RPMI8226 (cell line): ENCODE measurements at places on chromosomes 4 and X.

DNA sequence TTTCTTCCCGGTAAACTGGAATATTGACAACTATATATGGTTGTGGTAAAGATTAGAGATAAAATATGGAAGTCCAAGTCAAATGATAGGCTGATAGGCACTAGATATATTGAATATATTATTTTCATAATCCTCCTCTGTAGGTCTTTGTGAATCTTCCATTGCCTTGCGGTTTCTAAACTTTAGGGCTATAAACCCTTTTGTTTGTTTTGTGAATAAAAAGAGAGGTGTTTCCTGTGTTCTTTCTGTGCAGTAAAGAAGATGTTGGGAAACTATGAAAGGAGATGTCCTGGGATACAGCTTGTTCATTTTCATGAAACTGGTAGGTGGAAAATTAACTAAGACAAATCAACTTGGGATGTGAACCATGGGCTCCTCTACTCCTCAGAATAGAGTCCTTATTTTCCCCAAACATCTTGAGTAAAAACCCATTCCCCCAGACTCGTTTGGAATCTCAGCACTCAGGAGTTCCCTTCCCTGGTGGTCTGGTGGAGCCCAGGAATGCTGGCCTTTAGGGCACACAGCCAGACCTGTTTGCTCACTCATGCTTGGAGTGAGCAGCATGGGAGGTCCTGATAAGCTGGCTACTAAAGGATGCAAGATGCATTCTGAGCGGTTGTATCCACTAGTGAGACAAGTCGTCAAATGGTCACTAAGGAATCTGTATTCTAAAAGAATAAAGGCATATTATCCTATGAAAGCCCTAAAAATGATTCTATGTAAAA is 22.2 kb downstream of the PRDM8 start:
- DNase-seq = no peak

DNA sequence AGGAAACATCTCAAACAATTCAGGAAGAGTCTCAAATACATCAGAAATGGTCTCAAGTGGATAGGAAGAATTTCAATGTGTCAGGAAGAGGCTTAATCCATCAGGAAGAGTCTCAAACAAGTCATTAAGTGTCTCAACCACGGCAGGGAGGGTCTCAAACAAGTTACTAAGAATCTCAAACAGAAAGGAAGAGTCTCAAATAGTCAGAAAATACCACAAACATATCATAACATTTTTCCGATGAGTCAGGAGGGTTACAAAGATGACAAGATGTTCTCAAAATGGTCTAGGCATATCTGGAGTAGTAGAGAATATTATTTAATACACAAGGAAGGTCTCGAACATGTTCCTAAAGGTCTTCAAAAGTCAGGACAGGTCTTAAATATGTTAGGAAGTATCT is 109.3 kb upstream of the USP9X start:
- DNase-seq = no peak

DNA sequence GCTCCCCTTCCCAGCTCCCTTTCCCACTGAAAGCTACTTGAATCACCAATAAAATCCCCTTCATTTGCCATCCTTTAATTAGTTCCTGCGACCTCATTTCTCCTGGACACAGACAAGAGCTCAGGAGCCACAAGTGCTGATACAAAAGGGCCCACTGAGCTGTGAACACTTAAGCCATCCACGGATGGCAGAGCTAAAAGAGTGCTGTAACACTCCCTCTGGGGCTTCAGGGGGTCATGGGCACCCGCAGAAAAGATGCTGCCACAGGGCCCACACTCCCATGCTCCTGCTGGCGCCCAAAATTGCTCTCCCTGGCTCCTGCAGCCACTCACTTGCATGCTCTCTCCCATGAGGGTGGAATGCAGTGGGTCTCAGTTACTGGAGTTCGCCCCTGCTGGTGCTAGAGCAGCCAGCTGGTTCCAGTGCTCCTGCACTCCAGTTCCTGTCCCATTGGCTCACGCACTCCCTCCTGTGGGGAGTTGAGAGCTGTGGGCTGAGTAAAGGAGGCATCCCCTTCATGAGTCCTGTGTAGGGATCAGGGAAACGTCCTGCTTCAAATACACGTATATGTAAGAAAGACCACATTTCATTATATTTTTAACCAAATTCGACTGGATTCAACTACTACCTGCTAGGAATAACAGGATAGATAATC is 1291.0 kb downstream of the ARAP2 start:
- DNase-seq = peak; percentile 9

GRCh38 chr4:133273401-133273800 is 124.3 kb downstream of the PCDH10 start:
- DNase-seq = no peak

- no peak for DNase-seq
Observed at GRCh38 chr4:38582445-38582844, 81.6 kb upstream of the KLF3 start.

GRCh38 chrX:2841537-2841936 is 12.8 kb downstream of the GYG2 start:
- no peak for DNase-seq

DNA sequence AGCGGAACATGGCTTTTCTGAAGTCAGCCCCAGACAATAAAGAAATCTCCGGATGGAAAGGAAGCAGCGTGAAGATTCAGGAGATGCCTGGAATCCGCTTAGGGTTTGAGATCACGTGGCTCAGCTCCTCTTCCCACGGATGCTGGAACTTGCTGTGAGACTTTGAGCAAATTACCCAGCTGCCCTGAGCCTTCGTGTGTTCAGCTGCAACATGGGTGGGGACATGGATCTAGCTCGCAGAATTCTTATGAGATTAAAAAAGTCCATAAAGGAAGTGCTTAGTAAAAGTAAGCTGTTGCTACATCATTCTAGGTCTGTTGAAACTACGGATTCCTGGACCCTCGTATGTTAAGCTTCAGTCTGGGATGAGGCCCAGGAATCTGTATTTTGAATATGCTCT is 55.7 kb upstream of the STIM2 start:
- DNase-seq = no peak

GRCh38 chr4:73576381-73576780 is 43.9 kb downstream of the RASSF6 start:
- DNase-seq = no peak

GRCh38 chr4:99833756-99834155 is 17.1 kb downstream of the DAPP1 start:
- DNase-seq = no peak

DNA sequence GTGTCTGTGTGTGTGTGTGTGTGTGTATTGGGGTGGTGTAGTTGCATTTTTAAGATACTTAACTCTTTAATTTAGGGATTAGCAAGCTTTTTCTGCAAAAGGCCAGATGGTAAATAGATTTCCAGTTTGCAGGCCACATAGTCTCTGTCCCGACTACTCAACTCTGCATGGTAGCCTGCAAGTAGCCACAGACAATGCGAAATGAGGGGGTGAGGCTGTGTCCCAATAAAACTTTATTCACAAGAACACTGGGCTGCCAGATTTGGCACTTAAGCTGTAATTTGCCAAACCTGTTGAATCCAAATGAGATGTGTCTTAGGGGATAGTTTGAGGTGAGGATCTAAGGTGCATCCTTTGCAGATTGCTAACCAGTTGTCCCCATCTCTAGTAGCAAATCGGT is 6.8 kb downstream of the ATP2B3 start:
- DNase-seq = no peak

- no peak for DNase-seq
Observed at GRCh38 chr4:7978489-7978888, 38.8 kb upstream of the AFAP1 start.

DNA sequence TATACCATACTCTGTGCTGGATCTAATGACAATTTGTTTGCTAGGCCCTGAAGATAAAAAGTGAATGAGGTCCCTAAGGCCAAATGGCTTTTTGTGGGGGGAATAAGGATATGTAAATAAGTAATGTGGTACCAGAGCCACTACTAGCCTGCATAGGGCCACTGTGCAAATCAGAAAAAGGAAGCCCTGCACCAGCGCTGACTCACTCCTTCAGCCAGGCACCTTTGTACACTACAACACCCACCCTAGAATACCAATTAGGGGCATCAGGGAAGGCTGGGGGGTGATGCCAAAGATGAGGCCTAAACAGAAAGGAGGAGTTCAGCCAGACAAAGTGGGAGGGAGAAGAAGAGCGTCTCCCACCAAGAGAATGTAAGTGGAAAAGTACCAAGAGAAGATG is 122.2 kb downstream of the CAMK2D start:
- no peak for DNase-seq

- no peak for DNase-seq
Observed at GRCh38 chrX:125786316-125786715, 379.8 kb downstream of the DCAF12L2 start.

GRCh38 chr4:95985051-95985450 is 145.2 kb downstream of the PDHA2 start:
- no peak for DNase-seq

- DNase-seq = no peak
Observed at GRCh38 chrX:63418211-63418610, 67.1 kb upstream of the SPIN4 start.

GRCh38 chrX:17595456-17596035 is 141.7 kb upstream of the SCML1 start:
- DNase-seq = no peak

DNA sequence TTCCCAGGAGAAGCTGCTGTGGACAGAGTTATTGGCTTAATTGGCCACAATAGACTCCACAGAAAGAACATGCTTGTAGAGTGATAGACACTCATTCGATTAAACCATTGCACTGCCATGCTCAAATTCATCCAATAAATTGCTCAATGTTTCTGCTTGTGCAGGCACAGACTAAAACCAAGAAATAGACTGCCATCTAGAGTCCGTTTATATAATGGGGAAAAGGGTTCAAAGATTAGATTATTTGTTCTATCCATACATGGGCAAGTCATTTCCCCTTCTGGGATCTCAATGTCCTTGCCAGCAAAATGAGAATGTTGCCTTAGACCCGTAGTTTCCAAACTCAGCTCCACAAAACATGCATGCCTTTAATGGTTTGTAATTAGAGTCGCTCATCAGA is 8.7 kb downstream of the SMIM10 start:
- peak; percentile 21 for DNase-seq

- DNase-seq = peak; percentile 78
Observed at GRCh38 chr4:76993787-76994641, 44.5 kb downstream of the SEPTIN11 start.

DNA sequence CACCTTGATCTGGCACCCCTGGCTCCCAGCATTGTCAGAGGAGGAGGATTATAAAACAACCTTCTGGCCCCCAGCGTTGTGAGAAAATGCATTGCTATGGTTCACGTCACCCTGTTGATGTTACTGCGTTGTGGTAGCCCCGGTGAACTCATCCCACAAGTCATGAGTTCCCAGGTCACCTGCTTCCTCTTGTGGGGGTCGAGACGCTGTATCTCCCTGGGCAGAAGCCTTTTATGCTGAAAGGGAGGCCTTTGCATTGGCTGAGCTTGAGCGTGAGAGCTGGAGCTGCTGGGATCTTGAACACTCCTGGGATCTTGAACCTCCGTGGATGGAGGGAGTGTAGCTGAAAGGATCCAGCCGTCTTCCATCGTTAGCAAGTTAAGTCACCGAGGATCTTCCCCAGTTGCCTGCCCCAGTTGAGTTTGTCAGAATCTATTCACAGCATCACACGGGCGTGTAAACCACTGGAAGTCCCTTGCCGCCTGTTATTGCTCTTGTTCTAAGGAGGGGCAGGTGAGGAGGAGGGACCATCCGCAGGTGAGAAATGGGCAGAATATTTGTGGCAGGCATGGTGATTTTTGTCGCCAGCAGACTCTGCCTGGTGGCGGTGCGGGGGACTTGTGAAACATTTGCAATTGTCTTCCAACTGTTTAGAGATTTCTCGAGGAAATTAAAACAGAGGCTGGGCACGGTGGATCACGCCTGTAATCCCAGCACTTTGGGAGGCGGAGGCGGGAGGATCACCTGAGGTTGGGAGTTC is 299.9 kb downstream of the ASMT start:
- DNase-seq = no peak

DNA sequence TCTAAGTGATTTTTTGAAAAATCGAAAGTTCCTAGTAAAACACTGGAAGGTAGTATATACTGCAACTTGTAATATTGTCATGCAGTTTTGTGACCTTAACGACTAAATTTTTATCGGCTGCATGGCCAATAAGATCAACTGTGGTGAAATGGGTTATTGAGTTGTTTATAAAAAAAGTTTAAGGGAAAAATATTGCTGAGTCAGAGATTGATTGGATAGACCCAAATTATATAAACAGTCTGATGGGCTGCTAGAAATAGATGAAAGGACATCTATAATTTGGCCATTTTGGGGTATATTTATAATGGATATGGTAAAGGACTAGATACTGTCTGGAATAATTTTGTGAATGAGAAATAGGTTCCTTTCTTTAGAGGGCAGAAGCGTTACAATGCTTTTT is 56.2 kb downstream of the MGST2 start:
- DNase-seq = no peak

- no peak for DNase-seq
Observed at GRCh38 chrX:71057848-71058530, 10.1 kb downstream of the SNX12 start.

GRCh38 chr4:89316211-89316610 is 8.6 kb upstream of the GPRIN3 start:
- DNase-seq = no peak

GRCh38 chr4:59612235-59612634 is 1587.9 kb upstream of the ADGRL3 start:
- DNase-seq = no peak

- DNase-seq = peak; percentile 71
Observed at GRCh38 chr4:15882675-15883086, 55.9 kb downstream of the FGFBP1 start.

DNA sequence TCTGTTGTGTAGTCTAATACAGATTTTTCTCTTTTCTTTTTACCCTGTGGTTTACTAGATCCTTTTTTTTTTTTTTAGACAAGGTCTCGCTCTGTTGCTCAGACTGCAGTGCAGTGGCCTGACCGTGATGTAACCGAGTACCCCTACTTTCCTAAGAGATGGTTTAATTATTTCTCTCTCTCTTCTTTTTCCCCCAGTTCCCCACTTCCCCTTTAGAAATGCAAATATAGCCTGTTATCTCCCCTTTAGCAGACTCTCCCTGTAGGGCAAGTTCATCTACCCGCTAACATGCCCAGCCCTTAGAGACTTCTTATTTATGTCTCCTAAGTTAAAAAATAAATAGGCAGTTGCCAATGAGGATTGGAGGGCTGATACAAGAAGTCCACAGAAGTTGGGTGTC is 4.5 kb downstream of the SNX25 start:
- DNase-seq = no peak

GRCh38 chr4:17504081-17504480 is 7.8 kb downstream of the QDPR start:
- DNase-seq = no peak

- no peak for DNase-seq
Observed at GRCh38 chrX:21014326-21014725, 359.9 kb upstream of the CNKSR2 start.

DNA sequence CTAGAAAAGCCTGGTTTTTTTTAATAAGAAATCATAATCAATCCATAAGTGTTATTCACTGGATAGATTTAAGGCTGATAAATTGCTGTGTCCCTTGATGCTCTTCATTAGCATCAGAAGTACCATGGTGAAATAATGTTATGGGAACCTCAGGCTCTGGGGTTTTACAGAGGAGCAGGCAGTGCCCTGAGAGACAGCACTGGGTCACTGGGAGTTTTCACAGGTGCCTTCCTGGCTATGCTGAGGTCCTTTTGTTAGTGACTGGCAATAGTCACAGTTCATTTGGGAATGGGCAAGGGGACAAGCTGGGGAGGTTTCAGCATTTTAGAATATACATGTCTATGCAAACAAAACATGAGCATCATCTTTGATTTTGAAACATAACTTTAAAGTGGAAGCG is 38.6 kb downstream of the ANK2 start:
- no peak for DNase-seq

- no peak for DNase-seq
Observed at GRCh38 chrX:56963377-56963776, 32.0 kb downstream of the SPIN3 start.
